ENCODE measurements at places on chromosomes 11 and 22. TPM values are rescaled to one million over a fixed set of nuclear protein-coding genes. Genes with fewer than 3 reads are reported as not detected.

Gene OR10A2
- total RNA-seq: not detected

GRCh38 chr11:66600631-66601233, 7.7 kb downstream of the CCS start:
- H3K27ac ChIP-seq: no peak overlapping the region
- H3K36me3 ChIP-seq: peaks cover 17% of the 10 kb centered on the region
- no peaks in the 10 kb centered on the region for H3K27me3 ChIP-seq
- DNase-seq: no peak

DNA sequence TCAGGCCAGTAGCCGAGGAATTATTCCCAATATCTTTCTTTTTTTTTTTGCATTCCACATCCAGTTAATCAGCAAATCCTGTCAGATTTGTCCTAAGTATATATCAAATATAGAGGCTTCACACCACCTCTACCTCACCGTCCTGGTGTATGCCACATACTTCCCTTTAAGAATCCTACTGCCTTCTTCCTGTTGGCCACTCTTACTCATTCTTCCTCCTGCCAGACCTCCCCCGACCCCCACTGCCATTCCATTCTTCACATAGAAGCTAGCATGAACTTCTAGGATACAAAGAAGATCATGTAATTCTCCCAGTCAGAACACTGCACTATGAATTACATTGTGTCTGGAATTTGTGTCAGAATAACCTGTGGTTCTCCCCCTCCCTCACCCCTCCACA, 89.5 kb downstream of the TRIM44 start:
- H3K4me3 ChIP-seq: no peak overlapping the region
- H3K27me3 ChIP-seq: no peaks in the 10 kb centered on the region
- no peak for DNase-seq

Gene KRTAP5-1
- not detected for total RNA-seq

DNA sequence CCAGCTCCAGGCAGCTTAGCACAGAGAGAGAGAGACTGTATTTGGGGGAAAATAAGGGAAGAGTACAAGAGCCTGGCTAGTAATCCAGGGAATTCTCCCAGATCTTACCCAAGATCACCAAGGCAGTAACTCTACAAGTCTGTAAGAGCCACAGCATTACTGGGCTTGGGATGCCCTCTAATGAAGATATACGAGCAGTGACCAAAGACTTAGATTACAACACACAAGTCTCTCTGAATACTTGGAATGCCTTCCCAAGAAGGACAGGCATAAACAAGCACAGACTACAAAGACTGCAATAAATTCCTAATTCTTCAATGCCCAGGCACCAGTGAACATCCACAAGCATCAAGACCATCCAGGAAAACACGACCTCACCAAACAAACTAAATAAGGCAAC, 17.7 kb downstream of the DNAJC24 start:
- H3K4me3 ChIP-seq: no peak overlapping the region
- H3K27me3 ChIP-seq: no peaks in the 10 kb centered on the region
- H3K4me1 ChIP-seq: no peaks in the 10 kb centered on the region
- H3K27ac ChIP-seq: no peak overlapping the region
- DNase-seq: no peak

Gene PRR33
- not detected for total RNA-seq

DNA sequence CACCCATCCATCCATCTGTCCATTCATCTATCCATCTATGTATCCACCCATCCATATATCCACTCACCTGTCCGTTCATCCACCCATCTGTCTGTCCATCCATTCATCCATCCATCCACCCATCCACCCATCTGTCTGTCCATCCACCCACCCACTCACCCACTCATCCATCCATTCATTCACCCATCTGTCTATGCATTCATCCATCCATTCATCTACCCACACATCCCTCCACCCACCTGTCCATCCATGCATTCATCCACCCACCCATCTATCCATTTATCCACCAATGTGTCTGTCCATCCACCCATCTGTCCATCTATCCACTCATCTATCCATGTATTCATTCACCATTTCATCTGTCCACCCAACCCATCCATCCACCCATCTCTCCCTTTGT, 33.3 kb downstream of the NADSYN1 start:
- no peak for DNase-seq
- H3K36me3 ChIP-seq: peaks cover 44% of the 10 kb centered on the region
- no peak overlapping the region for H3K27ac ChIP-seq
- H3K4me3 ChIP-seq: no peak overlapping the region
- no peaks in the 10 kb centered on the region for H3K4me1 ChIP-seq

DNA sequence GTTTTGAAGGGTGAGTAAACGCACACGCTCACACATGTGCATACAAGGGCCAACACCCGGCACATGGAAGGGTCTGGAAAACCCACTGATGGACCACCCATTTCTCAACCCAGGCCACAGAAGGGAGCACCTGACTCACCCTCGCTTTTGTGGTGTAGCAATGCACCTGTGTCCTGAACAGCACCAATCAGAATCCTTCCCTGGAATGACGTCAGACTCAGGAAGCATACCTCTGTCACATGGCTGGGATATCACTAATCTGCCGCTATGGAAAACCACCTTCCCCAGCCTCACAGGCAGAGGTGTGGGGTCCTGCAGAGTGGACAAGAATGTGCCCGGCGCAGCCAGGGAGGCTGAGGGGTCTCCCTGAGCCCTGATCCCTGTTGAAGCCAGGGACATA, 9.0 kb upstream of the OSM start:
- no peak overlapping the region for H3K4me3 ChIP-seq
- H3K36me3 ChIP-seq: no peaks in the 10 kb centered on the region
- H3K27me3 ChIP-seq: no peaks in the 10 kb centered on the region
- no peak overlapping the region for H3K27ac ChIP-seq

Gene TRIM5
- 33.9 TPM for total RNA-seq

Gene P2RX6
- total RNA-seq: 1.2 TPM

- H3K27ac ChIP-seq: no peak overlapping the region
- no peak for DNase-seq
- no peaks in the 10 kb centered on the region for H3K27me3 ChIP-seq
- H3K36me3 ChIP-seq: no peaks in the 10 kb centered on the region
- peaks cover 5% of the 10 kb centered on the region for H3K4me1 ChIP-seq
Observed at GRCh38 chr11:12845163-12845562, 164.0 kb upstream of the RASSF10 start.

GRCh38 chr11:696955-697491, 1.4 kb downstream of the TMEM80 start:
- no peak overlapping the region for H3K4me3 ChIP-seq
- no peak overlapping the region for H3K27ac ChIP-seq
- peaks cover 44% of the 10 kb centered on the region for H3K4me1 ChIP-seq
- H3K27me3 ChIP-seq: no peaks in the 10 kb centered on the region
- no peaks in the 10 kb centered on the region for H3K36me3 ChIP-seq

GRCh38 chr11:102171101-102171500, 60.9 kb downstream of the YAP1 start:
- no peaks in the 10 kb centered on the region for H3K36me3 ChIP-seq
- H3K27me3 ChIP-seq: no peaks in the 10 kb centered on the region
- no peaks in the 10 kb centered on the region for H3K4me1 ChIP-seq
- no peak for DNase-seq
- no peak overlapping the region for H3K27ac ChIP-seq
- no peak overlapping the region for H3K4me3 ChIP-seq

DNA sequence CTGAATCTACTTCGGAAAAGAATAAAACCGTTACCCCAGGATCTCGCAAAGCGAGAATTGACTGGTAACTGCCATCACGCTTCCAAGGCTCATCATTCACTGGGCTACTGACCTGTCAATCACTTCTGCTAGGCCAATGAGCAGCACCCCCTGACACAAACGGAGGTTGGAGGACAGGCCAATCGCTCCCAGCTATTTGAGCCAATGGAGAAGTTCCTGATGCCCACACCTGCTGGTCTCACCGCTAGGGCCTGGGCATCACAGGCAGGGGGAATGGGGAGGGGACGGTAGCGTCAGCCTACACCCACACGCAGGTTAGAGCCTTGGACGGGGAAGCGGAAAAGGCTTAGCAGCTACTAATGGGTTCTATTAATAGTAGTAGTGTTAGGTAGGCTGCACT, 56.7 kb upstream of the CHST1 start:
- no peaks in the 10 kb centered on the region for H3K4me1 ChIP-seq
- H3K27me3 ChIP-seq: no peaks in the 10 kb centered on the region
- no peak overlapping the region for H3K4me3 ChIP-seq
- H3K36me3 ChIP-seq: no peaks in the 10 kb centered on the region

- peaks cover 19% of the 10 kb centered on the region for H3K27me3 ChIP-seq
- H3K4me1 ChIP-seq: no peaks in the 10 kb centered on the region
- H3K4me3 ChIP-seq: no peak overlapping the region
- DNase-seq: no peak
Observed at GRCh38 chr11:18789942-18790341, 1.7 kb downstream of the PTPN5 start.

DNA sequence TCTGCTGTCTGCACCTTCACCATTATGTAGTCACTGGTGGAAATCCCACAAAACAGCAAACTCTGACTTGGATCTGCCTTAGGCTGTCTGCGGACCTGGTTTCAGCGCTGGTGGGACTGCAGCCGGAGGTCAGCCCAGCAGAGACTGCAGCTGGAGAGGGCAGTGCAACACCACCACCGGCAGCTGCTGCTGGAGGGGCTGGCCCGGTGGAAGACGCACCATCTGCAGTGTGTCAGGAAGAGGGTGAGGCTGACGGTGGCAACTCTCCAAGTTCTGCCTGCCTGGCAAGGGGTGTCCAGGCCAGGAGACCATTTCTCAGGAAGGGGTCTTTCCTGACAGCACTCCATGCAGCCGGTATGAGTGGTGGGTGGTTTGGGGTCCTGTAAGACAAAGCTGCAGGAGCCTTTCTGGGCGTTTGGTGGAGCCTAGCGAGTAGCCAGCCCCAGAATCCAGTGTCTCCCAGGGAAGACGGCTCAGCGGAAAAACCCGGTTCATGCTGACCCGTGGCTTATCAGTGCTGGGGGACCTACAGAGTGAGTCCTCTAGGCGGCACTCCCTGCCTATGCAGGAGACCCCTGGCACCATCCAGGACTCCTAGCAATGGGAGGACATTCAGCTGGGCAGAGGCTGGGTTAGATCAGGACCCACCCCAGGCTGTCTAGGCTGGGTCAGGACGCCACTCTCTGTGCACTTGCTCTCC, 50.8 kb downstream of the PISD start:
- peaks cover 35% of the 10 kb centered on the region for H3K36me3 ChIP-seq
- DNase-seq: no peak
- no peak overlapping the region for H3K4me3 ChIP-seq
- H3K4me1 ChIP-seq: peaks cover 12% of the 10 kb centered on the region
- H3K27ac ChIP-seq: no peak overlapping the region
- H3K27me3 ChIP-seq: no peaks in the 10 kb centered on the region

Gene MS4A7
- 1.6 TPM for total RNA-seq

DNA sequence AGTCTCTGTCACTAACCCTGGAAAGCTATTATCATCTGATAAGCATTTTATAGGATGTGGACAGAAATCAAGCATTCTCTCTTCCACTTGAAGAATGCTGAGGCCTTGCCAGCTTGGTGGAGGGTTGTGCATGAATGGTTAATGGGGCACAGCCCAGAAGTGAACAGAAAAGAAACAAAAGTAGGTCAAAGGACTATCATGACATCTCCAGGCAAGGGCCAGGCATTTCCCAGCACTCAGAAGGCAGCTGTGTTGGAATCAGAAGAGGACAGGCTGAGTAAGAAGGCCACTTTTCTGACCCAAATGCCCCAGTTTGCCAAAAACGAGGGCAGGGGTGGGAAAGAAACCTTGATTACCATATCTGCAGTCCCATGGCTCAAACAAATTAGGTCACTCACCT, 12.4 kb downstream of the TENM4 start:
- H3K4me1 ChIP-seq: no peaks in the 10 kb centered on the region
- no peaks in the 10 kb centered on the region for H3K27me3 ChIP-seq
- H3K4me3 ChIP-seq: no peak overlapping the region
- no peak overlapping the region for H3K27ac ChIP-seq
- no peaks in the 10 kb centered on the region for H3K36me3 ChIP-seq
- no peak for DNase-seq

DNA sequence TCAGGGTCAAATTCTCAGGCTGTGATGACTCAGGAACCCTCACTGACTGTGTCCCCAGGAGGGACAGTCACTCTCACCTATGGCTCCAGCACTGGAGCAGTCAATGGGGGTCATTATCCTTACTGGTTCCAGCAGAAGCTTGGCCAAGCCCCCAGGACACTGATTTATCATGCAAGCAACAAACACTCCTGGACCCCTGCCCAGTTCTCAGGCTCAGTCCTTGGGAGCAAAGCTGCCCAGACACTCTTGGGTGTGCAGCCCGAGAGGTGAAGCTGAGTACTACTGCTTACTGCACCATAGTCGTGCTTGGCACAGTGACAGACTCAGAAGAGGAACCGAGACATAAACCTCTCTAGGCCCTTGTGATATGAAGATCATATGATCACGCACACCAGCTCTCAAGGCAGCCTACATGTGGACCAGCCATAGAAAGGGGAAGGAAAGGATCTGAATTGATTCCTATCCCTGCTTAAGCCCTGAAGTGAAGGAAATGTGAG, 58.2 kb downstream of the ZNF280B start:
- no peaks in the 10 kb centered on the region for H3K27me3 ChIP-seq
- DNase-seq: no peak
- no peak overlapping the region for H3K4me3 ChIP-seq
- H3K27ac ChIP-seq: no peak overlapping the region
- no peaks in the 10 kb centered on the region for H3K36me3 ChIP-seq
- H3K4me1 ChIP-seq: no peaks in the 10 kb centered on the region

Gene GCAT
- 4.4 TPM for total RNA-seq

DNA sequence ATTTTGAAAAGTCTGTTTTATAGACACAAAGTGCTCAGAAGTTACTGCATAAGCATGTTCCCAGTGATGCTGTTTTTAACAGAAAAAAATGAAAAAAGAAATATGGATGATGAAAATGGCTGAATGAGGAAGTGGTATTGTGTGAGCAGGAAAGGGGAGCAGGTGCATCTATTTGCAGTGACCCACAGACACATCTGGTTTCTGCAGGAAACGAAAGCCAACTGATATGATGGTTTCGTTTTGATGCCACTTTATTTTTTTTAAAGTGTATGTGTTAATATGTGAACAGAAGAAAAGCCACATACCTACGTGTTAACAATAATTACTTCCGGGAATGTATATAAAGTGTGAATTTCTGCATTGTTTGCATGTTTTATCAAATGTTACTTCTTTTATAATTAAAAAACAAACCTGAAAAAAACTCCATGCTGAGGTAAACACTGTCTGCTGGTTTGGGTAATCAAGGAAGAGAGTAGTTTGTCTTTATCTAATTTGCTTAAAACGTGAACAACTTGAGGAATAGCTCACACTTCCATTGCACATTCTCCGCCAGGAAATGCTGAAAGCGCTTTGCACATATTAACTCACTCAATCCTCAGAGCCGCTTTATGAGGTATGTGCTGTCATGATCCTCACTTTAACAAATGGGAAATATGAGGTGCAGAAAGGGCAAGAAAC, 1335.9 kb downstream of the TBC1D22A start:
- DNase-seq: peak; percentile 53
- no peak overlapping the region for H3K27ac ChIP-seq
- H3K4me3 ChIP-seq: no peak overlapping the region

Data from CD4-positive, alpha-beta memory T cell (primary cell).